M059J (cell line): ENCODE measurements at places on chromosomes 4 and X.

DNA sequence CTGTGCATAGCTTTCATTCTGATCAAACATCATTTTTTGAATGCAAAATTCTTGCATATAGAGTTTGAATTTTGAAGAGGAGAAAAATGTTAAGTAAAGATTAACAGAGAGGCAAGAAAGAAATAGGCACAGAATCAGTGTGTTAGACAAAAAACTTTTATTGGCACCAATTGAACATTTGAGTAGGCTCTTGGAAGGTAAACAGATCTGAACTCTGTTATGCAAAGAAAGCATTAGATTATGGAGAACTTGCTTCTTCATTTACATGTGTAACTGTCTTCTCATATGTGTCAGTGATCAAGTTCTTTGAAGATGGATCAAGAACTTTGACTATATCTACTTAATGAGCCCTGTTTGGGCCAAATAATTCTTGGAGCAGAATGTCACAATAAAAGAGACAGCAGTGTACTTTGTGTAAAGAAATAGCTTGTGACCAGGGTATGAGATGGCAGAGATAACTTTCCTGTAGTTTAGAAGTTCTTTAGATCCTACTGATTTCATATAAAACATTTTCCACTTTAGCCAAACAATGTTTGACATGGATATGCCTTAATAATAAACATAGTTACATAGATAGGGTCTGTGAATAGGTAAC lies 61.3 kb downstream of the LIMCH1 start:
- no peak for DNase-seq

- DNase-seq, result peak; percentile 77
Observed at GRCh38 chrX:120453985-120454384, 15.1 kb downstream of the LAMP2 start.

DNA sequence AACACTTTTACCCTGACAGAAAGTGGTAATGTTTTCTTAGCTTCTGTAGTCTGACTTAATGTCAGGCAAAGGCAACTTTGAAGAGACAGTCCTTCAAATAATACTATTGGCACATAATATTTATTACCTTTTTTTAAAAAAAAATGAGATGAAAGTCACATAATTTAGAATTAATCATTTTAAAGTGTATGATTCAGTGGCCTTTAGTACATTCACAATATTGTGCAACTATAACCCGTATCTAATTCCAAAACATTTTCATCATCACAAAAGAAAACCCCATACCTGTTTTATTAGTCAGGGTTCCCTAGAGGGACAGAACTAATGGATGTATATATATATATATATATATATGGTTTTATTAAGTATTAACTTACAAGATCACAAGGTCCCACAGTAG lies 94.8 kb upstream of the TEX13A start:
- no peak for DNase-seq

DNA sequence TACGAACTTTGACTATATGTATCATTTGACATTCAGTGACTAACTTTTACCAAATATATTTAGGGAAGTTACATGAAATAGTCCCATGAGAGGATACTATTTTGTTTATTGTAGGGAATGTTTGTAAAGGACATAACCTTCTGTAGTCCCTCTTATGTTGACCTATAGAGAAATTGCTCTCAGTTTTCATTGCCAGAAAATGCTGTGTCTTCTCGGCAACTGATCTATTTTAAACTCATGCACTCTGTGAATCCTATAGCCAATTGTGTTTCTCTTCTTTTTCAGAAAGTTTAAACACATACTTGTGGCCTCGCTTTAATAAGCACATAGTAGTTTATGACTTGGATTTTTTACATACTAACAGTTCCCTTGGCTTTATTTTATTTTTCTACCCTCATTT lies 38.2 kb downstream of the DMP1 start:
- DNase-seq, result no peak

DNA sequence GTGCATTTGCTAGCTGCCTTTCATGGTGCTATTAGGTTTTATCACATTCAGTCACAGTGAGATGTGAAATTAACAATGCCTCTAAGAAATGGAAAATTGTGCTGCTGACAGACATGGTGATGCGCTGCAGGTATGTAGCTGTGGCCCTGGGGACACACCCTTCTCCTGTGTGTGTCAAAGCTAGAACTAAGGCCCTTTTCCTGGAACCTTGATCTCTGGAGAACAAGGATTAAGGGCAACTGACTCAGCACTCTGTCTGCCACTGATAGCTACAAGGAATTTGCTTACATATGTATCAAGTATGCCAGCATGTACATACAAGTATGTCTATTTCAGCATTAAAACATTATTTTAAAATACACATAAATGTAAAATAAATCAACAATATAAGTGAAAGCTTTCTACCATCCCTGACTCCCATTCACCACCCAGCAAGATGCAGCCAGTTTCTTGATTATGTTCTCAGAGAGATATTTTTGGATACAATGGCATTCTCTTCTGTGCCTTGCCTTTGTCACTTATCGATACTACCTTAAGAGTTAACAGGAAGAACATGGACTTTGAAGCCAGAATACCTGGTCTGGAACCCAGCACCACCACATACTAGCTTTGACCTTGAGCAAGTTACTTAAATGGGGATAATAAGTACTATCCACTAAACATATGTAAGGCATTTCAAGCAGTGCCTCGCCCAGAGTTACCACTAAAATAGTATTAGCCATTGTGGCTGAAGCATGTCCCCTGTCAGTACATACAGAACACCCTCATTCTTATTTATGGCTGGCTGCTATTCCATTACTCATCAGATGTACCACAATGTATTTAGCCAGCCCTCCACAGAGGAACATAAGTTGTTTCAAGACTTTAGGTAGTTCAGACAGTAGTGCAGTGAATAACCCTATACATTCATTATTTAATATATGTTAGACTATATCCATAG lies 68.5 kb downstream of the NPNT start:
- no peak for DNase-seq

GRCh38 chr4:8550691-8551090 lies 29.5 kb upstream of the GPR78 start:
- DNase-seq, result no peak
